Stimulated activated CD8-positive, alpha-beta memory T cell treated with anti-CD3 and anti-CD28 coated beads, Interleukin-4, amount 100 ng/mL, for 4 hours (primary cell): ENCODE measurements at places on chromosomes 11 and 22.

GRCh38 chr22:47552541-47553205, 790.2 kb downstream of the TBC1D22A start:
- no peak for DNase-seq

DNA sequence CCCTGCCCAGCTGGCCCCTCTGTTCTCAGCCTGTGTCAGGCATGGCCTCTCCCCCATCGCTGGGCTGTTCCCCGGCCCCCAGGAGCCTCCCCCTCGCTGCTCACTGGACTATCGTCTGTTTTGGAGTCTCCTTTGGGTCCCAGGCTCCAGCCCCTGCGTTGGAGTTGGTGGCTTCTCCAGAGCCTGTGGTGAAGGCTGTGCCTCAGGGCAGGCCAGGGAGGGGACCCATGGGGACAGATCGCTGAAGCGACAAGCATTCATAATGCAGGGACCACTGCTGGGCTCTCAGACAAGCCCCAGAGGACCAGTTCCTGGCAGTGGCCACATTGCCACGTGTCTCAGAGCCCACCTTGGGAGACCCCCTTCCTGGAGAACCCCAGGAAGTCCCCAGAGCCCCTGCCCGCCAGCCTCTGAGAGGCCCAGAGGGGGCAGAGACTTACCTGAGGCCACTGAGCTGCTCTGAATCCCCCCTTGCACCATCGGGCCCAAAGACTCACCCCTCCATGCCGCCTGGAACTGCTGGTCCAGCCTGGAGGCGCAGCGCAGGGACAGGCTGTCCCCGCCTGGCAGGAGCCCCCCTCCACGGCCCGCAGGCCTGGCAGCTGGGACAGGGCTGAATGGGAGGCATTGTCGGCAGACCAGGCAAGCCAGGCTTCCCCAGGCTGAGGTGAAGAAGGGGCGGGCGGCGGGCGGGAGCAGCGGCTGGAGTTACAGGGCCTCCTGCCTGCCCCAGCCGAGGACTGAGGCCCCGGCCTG, at the start of gene CHADL:
TSS of gene CHADL (minus strand) at position 555 of the 756 bp plus-strand sequence. CDS start at position 505, 50 bp downstream.
- no peak for DNase-seq

DNA sequence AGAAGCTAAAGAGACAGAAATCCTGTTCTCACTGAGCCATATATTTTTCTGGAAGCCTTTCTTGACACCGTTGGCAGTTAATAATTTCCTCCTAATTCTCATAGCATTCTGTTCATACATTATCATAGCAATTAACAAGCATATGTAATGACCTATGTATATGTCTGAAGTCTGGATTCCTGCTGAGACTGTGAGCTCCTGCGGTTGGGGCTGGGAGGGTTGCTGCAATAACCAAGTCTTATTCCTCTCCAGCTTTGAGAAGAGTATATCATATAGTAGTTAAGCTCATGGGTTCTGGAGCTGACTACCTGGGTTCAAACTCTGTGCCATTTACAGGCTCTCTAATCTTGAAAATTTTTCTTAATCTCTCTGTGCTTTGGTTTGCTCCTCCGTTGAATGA, 175.2 kb downstream of the MAML2 start:
- no peak for DNase-seq

DNA sequence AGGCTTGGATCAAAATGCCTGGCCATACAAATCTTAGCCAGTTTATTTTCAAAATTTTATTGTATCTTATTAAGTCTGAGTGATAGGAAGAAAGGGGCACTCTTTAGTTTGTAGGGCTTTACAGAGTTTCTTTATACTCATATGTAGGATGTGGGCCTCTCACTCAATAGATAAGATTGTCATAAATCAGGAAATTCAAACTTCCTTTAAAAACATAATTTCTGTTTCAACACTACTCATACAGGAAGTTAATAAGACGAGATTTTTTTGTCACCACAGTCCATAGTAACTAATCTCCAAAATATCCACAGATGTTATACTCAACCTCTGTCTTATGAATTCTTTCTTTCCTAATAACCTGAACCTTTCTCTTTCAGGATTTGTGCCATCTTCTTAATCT, 13.3 kb upstream of the OR56B4 start:
- DNase-seq: no peak

DNA sequence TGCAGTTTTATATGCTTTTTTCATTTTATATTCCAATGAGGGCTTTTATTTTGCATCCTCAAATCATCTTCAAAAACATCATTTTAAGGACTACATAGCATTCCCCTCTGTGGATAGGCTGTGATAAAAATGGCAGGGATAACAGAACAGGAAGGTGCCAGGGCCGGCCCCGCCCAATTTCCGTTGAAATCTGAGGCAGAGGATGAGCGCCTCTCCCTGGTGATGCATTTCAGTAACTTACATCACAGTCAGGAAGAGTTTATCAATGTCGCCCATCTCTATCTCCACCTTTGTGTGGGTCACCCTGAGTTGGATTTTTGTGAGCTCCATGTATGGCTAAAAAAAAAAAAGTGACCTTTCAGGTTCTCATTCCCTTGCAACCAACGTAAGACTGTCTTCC, 201.6 kb downstream of the DSCAML1 start:
- DNase-seq: no peak

GRCh38 chr11:56486801-56487200, 4.4 kb downstream of the OR5M8 start:
- no peak for DNase-seq

- no peak for DNase-seq
Measured at GRCh38 chr11:80448709-80449108, 1007.9 kb upstream of the TENM4 start.

DNA sequence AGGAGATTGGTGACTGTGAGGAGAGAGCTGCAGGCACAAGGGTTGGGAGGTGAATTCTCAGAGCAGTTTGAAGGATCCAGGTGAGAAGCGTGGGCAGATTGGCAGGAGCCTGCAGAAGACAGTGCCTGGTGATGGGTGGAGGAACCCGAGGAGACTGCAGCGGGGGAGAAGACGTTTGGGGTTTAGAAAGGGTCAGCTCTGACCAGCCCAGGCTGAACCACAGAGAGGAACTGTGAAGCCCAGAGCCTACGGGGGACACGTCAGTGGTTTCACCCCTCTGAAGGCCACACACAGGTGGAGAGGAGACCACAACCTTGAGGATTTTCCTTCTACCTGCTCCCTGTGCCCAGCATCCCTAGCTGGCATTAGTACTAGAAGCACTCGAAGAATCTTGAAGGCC, 154.8 kb upstream of the TBCEL start:
- no peak for DNase-seq

GRCh38 chr11:83303316-83303715, 17.1 kb upstream of the CCDC90B start:
- no peak for DNase-seq

DNA sequence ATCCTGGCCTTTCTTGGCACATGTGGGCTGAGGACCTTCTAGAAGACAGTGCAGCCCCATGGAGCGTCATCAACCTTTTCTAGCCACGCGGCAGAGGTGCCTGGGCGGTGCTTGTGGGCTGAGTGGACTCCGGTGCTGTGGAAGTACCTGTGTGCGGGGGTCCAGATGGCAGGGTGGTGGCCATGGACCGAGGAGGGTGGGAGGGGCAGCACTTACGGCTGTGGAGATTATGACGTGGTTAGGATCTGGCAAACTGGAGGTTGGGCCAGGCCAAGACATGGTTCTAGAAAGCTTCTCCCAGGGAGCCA, 2.0 kb downstream of the TUB start:
- no peak for DNase-seq

GRCh38 chr11:78478536-78478935, 60.9 kb upstream of the GAB2 start:
- DNase-seq: no peak

DNA sequence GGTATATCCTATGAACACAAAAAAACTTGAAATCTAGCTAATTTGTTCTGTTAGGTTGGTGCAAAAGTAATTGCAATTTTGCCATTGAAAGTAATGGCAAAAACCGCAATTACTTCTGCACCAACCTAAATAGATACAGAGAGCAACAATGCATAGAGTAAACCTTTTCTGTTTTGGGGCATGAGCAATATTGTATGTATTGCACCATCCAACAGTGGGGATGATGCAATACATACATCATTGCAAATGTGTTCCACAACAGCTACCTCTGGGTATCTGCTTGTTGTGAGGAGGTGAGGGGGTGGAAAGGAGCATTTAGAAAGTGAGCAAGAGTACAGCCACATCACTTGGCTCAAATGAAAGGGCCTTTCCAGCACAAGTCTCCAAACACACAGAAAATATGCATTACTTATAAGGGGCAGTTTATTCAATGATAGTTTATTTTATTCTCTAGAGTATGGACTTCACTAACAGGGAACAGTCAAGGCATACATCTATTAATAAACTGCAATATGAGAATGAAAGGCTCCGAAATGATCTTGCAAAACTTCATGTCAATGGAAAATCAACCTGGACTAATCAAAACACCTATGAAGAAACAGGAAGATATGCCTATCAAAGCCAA, 77.3 kb downstream of the DEUP1 start:
- no peak for DNase-seq

GRCh38 chr11:76257074-76257719, 50.9 kb upstream of the WNT11 start:
- DNase-seq: no peak

GRCh38 chr11:122659676-122660554, 4.4 kb downstream of the UBASH3B start:
- no peak for DNase-seq

DNA sequence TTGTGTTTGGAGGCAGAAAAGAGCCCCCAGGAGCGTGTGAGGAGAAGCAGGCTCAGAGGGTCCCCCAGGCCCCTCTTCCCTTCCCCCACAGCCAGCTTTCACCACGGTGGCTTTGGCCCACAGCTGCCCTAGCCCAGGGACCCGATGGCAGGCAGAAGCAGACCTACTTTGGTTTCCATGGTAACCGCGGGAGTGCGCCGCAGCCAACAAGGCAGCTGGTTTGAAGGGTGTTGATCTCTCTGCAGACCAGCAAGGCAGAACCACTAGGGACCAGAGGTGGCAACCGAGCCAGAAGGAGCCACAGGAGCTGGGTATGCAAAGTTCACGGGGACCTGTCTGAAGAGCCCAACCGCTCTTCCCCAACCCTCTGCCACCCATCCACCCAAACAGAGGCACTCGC, 69.4 kb downstream of the BUD13 start:
- DNase-seq: no peak

DNA sequence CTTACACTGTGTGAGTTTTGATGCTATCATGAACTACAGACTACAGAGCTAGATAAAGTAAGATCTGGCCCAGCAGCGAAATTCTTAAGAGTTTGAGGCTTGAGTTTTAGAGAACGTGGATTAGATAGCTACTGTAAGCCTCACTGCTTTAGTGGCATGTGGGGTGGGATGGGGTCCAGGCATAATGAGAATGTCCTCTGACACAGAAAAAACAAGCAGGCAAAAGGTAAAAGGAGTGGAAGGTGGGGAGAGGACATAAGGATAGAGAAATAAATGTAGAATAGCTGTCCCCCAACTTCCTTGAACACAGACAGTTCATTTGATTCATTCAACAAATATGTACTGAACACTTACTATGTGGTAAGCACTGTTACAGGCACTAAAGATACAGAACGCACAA, 324.5 kb upstream of the PITPNB start:
- no peak for DNase-seq

GRCh38 chr11:65576232-65576866, 496 bp downstream of the EHBP1L1 start:
- DNase-seq: no peak

GRCh38 chr11:34358258-34358727, 483 bp upstream of the ABTB2 start:
- no peak for DNase-seq

GRCh38 chr11:47860536-47860935, 12.4 kb upstream of the NUP160 start:
- no peak for DNase-seq
